Caco-2 (cell line): ENCODE measurements at places on chromosomes 2 and 18. TPM values are rescaled to one million over a fixed set of nuclear protein-coding genes. Genes with fewer than 3 reads are reported as not detected.

Gene TNFRSF11A
- 0.16 TPM in 2 replicates for total RNA-seq

Gene RAB6C
- not detected in 2 replicates for total RNA-seq

- H3K27me3 ChIP-seq, result no peaks in the 10 kb centered on the region
- no peak overlapping the region for H3K27ac ChIP-seq
- H3K4me1 ChIP-seq, result no peaks in the 10 kb centered on the region
- no peak for DNase-seq
- no peaks in the 10 kb centered on the region for H3K36me3 ChIP-seq
- H3K4me3 ChIP-seq, result no peak overlapping the region
Observed at GRCh38 chr2:241900251-241901017, 30.9 kb downstream of the RTP5 start.

- H3K4me3 ChIP-seq, result no peak overlapping the region
- no peaks in the 10 kb centered on the region for H3K36me3 ChIP-seq
- H3K27ac ChIP-seq, result no peak overlapping the region
- H3K27me3 ChIP-seq, result no peaks in the 10 kb centered on the region
Observed at GRCh38 chr2:46075848-46076247, 221.4 kb upstream of the EPAS1 start.

GRCh38 chr18:22678486-22678885 lies 254.6 kb upstream of the RBBP8 start:
- H3K4me3 ChIP-seq, result no peak overlapping the region
- H3K27ac ChIP-seq, result no peak overlapping the region
- DNase-seq, result no peak
- no peaks in the 10 kb centered on the region for H3K36me3 ChIP-seq
- H3K27me3 ChIP-seq, result no peaks in the 10 kb centered on the region; the same call in 1 of the 2 replicates

DNA sequence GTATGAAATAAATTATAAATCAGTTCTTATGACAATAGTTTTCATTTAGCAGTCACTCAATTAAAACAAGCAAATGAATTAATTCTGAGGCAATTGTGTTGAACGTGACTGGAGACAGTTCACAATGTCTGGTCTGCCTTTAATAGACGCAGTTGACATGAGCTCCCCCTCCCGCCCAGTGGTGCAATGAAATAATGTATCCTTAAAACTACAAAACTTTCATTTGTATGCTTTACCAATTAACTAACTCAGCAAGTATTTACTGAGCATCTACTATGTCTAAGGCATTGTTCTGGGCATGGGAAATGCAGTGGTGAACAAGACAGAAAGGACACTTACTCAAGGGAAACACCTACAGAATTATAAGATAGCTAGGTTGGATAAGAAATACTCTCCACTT lies 3.5 kb upstream of the DSC2 start:
- H3K27me3 ChIP-seq, result no peaks in the 10 kb centered on the region
- no peaks in the 10 kb centered on the region for H3K4me1 ChIP-seq
- H3K36me3 ChIP-seq, result no peaks in the 10 kb centered on the region
- H3K27ac ChIP-seq, result no peak overlapping the region

DNA sequence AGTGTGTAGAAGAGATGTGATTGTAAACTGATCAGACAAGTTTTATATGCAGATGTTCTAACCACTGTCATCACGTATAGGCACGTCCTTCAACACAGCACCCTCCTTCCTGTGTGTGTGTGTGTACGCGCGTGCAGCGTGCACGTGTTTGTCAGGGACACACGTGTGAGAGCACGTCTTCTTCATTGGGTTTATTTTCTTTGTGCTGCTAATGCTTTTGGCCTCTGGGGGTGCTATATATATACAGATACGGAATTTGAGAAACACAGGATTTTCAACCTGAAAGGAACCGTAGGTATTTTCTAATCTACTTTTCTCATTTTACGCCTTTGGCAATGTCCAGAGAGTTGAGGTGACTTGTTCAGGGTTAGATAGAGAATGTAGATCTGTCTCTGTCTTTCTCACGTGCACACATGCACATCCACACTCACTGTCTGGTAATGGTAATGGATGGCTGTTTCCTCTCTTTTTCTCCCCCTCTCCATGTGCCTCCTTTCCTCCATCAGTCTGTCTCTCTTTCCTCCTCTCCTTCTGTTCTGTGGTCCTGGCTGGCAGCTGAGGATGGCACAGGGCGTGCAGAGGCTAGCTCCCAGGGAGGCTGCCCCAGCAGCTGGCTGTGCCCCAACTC lies 13.4 kb upstream of the CELF4 start:
- no peaks in the 10 kb centered on the region for H3K27me3 ChIP-seq
- no peak overlapping the region for H3K27ac ChIP-seq
- no peaks in the 10 kb centered on the region for H3K36me3 ChIP-seq
- no peaks in the 10 kb centered on the region for H3K4me1 ChIP-seq
- no peak overlapping the region for H3K4me3 ChIP-seq
